ENCODE measurements at places on chromosomes 7 and 10.

GRCh38 chr10:92696606-92697383 lies 7.0 kb downstream of the HHEX start:
- no peak for DNase-seq

GRCh38 chr7:96080027-96080426 lies 241.9 kb downstream of the SLC25A13 start:
- DNase-seq, result no peak

- DNase-seq, result no peak
Measured at GRCh38 chr7:51015581-51015980, 232.9 kb upstream of the GRB10 start.

- DNase-seq, result peak; percentile 36
Measured at GRCh38 chr7:30727061-30727945, 24.6 kb upstream of the INMT start.

GRCh38 chr10:63240807-63241206 lies 107.7 kb downstream of the NRBF2 start:
- DNase-seq, result no peak

Measured in activated T-cell treated with anti-CD3 and anti-CD28 coated beads, Interleukin-2, amount 50 U/mL, for 1 hour (primary cell).